ENCODE measurements at places on chromosomes 2 and 18.

- DNase-seq, result no peak
Measured at GRCh38 chr2:166434491-166434890, 58.7 kb upstream of the SCN9A start.

- DNase-seq, result no peak
Measured at GRCh38 chr2:170436077-170436943, 258.4 kb downstream of the MYO3B start.

- DNase-seq, result no peak
Measured at GRCh38 chr18:31149351-31149750, 13.3 kb downstream of the DSC1 start.

GRCh38 chr2:121234144-121234543 lies 50.9 kb downstream of the TFCP2L1 start:
- no peak for DNase-seq

GRCh38 chr2:29865512-29865911 lies 55.9 kb downstream of the ALK start:
- DNase-seq, result no peak

GRCh38 chr2:236731767-236732580 lies 162.3 kb downstream of the ACKR3 start:
- DNase-seq, result peak; percentile 54

GRCh38 chr2:64311191-64311910 lies 142.6 kb upstream of the LGALSL start:
- DNase-seq, result no peak

- DNase-seq, result no peak
Measured at GRCh38 chr2:69985216-69985615, 23.8 kb upstream of the ASPRV1 start.

- no peak for DNase-seq
Measured at GRCh38 chr2:40240070-40240469, 211.8 kb downstream of the SLC8A1 start.

- no peak for DNase-seq
Measured at GRCh38 chr2:57622009-57622408, 424.6 kb upstream of the VRK2 start.

- DNase-seq, result no peak
Measured at GRCh38 chr2:54478899-54479298, 22.8 kb downstream of the SPTBN1 start.

DNA sequence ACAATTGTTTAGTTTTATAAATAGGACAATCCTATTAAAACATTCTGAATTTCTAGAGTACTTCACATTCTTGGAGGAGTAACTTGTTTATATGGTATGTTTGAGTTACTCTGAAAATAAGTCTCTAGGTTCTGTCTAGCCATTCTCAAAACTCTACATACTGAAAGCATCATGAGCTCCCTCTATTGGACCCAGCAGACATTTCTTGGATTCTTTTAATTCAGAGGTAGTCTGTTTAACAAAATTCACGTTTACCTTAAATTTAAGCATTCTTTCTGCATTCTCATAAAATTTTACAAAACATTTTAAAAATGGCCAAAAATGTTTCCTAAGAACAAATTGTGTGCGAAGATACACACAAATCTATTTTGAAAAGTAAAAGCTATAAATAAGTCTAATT lies 15.3 kb downstream of the SP9 start:
- DNase-seq, result peak; percentile 44

- peak; percentile 80 for DNase-seq
Measured at GRCh38 chr2:190069936-190070696, 7.6 kb upstream of the MSTN start.

DNA sequence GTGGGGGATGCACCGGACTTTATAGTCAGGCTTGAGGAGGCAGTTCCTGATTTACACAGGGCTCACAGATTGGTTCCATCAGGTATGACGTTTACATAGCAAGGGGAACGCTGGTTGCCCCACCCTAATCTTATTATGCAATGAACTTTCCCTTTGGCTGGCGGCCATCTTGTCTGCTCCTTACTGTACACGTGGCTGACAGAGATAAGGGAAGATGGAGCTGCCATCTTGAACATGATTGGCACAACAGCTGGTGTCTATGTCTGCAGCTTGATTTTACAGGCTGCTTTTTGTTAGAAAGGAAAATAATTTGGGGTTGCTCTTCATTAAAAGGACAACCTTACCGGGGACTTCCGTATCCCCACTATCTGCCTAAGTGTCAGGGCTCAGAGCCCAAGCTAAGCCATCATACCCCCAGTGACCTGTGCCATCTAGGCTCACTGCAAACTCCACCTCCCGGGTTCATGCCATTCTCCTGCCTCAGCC lies 33.5 kb upstream of the ATG16L1 start:
- peak; percentile 20 for DNase-seq

- no peak for DNase-seq
Measured at GRCh38 chr18:12516049-12516630, 108.4 kb downstream of the PRELID3A start.

DNA sequence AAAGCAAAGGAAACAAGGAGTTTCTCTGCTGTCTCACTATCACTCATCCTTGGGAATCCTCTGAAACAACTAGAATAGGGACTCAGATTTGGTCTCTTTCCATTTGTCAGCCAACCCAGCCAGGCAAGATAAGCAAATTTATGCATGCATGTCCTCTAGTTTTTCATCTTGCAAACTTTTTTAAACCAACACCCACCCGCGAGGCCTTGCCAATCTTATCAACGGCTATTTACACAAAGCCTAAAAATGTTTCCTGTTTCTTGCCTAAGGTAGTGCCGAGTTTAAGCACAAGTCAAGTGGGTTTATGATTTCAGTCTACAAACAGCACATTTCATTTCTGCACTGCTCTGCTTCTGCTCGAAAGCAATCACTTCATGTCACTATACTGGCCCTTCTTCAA lies 240.9 kb downstream of the STK39 start:
- DNase-seq, result no peak

GRCh38 chr2:66569321-66569851 lies 134.5 kb downstream of the MEIS1 start:
- peak; percentile 93 for DNase-seq

- DNase-seq, result no peak
Measured at GRCh38 chr2:206430452-206430851, 12.9 kb upstream of the ADAM23 start.

DNA sequence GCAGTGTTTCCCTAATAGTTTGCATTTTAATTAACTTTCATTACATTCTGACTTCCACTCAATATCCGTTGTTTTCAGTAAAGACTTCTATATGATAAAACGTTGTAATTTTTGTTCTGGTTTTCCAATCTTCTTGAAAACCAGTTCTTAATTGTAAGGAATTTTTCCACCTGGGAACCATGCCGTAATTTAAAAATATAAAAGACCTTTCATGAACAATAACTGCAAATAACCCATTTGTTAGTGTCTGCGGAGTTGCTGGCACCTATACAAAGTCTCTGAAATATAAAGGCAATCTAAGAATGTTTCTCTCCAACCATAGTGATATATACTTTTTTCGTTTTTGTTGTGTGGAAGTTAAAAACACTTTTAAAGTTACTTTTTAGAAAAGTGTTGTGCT lies 7.7 kb upstream of the SATB2 start:
- DNase-seq, result no peak

- DNase-seq, result peak; percentile 73
Measured at GRCh38 chr2:165203689-165204559, at the start of gene SCN3A. Gene SCN3A, minus strand, starts transcription at chr2:165204050. Its CDS starts 27,656 bp downstream, at chr2:165176394.

DNA sequence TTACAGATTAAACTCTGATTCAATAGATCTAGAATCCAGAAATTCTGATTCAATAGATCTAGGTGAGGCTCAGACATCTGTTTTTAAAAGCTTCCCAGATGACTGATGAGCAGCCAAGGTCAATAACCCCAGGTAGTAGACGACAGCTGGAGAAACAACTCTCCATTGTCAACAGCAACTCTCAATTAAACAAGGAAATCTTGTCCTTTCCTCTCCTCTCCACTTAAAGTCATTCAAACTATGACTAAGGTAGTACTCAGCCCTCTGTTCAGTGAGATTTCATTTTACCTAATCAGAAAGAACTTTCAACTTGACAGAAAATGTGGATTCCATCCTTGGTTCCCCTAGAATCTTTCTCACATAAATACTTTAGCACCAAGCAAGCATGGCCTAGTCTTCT lies 94.6 kb upstream of the SCG2 start:
- DNase-seq, result peak; percentile 35

- DNase-seq, result no peak
Measured at GRCh38 chr2:197031803-197032202, 105.3 kb upstream of the PGAP1 start.

DNA sequence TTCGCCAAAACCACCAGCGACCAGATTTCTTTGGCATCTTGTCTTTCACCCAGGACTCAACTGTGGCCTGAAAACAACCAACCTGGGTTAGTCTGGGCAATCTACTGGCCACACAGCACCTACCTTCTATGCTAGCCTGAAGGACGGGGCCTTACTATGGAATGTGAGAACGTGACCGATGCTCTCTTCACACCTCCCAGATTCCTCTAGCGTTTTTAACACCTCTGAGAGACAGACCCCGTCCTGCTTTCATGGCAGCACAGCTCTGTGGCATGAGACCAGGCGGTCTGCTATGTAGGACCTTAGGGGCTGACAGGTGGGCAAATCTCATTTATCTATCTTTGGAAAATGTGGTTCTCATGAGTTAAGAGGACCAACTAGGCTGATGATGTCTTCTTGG lies 80.9 kb downstream of the EMILIN2 start:
- no peak for DNase-seq

- no peak for DNase-seq
Measured at GRCh38 chr18:50877545-50878265, 1.2 kb upstream of the ME2 start.

GRCh38 chr2:205822579-205822978 lies 140.3 kb downstream of the NRP2 start:
- no peak for DNase-seq

GRCh38 chr2:188601927-188602326 lies 310.3 kb downstream of the GULP1 start:
- peak; percentile 54 for DNase-seq

DNA sequence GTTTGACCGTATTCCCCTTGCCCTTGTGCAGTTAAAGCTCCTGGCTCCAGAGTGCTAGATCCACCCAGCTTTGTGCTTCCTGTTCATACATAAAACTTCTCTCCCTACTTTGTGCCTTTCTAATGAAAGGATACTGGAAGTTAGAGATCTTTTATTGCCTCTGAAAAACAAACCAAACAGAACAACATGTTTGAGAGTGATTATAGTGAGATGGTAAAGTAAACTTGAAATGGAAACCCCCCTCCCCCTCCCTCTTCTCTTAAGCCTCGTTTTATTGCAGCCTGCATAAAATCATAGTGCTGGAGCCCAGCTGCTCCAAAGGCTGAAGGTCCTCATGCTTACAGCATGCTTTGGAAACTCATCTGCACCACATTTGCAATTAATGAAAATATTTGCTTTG lies 125.1 kb downstream of the TANC1 start:
- peak; percentile 62 for DNase-seq

- no peak for DNase-seq
Measured at GRCh38 chr2:163253621-163254285, 415.2 kb upstream of the KCNH7 start.

DNA sequence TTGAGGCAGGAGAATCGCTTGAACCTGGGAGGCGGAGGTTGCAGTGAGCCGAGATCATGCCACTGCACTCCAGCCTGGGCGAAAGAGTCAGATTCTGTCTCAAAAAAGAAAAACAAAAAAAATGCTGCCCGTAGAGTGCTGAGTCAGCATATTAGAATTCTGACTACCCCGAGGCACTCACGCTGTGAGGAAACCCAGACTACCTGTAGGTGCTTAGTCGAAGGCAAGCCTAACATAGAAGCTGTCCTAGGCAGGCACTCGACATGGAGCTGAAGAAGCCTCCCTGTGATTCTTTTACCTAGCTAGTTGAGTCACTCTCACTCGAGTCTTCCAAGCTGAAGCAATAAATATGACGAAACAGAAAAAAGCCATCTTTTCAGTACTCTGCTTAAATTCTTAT lies 1323.2 kb upstream of the DDX18 start:
- DNase-seq, result no peak

- DNase-seq, result no peak
Measured at GRCh38 chr18:76274468-76275289, 220.4 kb downstream of the ZNF516 start.

DNA sequence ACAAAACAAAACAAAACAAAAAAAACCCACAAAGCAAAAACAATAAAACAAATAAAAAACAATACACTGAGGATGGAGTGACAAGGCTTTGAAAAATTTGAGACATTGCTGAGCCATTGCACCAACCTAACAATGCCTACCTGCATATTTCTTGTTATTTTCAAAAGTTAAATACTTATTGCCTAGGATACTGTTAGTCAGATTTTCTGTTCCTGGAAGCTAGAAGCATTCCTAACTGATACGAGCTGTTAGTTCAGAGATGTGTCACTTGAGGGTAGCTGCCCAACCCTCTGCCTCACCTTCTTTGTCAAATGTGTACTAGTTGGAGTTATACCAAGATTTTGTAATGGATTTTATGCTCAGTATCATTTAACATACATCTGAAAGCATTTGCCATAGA lies 187.2 kb downstream of the TXNL1 start:
- no peak for DNase-seq

DNA sequence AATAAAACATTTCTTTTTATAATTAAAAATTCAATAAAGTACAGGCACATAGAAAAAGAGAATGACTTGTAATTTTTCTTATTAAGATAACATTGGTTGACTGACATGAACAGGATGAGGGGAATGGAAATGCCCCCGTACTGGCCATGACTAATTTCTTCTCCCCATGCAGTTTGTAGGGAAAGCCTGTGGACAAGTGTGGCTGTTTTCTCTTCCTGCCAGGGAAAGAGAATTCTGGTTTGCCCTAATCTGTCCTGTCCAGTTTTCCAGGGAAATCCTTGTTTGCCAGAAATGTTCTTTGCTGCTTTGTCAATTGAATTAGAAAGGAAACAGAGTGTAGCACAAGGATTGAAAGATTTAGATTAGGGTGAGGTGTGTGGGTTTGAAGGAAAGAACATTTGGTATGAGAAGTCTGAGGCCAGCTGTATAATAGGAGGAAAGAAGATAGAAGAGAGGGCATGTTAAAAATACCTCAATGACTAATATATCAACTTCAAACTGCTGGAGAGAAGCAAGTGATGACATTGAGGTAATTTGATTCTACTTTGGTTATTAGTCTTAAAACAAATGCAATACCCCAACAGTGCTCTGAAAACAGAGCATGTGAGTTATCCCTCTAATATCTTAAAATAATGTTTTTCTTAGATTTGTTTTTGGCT lies 593.9 kb upstream of the ZNF804A start:
- no peak for DNase-seq

- no peak for DNase-seq
Measured at GRCh38 chr2:200364142-200364541, 57.6 kb downstream of the SPATS2L start.

- no peak for DNase-seq
Measured at GRCh38 chr2:148298196-148298595, 277.3 kb downstream of the MBD5 start.

- DNase-seq, result no peak
Measured at GRCh38 chr2:28507796-28508764, 12.2 kb downstream of the PLB1 start.

DNA sequence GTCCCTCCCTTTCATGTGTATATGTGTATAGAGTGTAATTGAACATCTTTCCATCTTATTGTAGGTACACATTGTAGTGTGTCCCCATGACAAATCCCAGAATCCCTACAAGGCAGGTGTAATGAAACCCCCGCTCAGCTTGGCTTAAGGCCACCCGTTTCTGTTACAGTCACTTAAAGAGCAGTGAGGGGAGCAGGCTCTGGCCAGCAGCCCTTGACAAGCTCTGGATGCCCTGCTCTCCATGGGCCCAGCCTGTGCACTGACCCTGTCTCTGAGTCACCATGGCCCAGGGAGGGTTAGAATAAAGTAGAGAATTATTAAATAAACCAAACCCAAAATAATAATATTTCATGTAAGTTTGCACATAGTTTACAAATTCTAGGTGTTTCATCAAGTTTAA lies 17.2 kb upstream of the MAL start:
- no peak for DNase-seq

Measured in SK-MEL-5 (cell line).